ENCODE measurements at places on chromosomes 4 and X. TPM values are rescaled to one million over a fixed set of nuclear protein-coding genes. Genes with fewer than 3 reads are reported as not detected.

- no peak for DNase-seq
Observed at GRCh38 chrX:150581093-150581775, 12.8 kb downstream of the MTM1 start.

DNA sequence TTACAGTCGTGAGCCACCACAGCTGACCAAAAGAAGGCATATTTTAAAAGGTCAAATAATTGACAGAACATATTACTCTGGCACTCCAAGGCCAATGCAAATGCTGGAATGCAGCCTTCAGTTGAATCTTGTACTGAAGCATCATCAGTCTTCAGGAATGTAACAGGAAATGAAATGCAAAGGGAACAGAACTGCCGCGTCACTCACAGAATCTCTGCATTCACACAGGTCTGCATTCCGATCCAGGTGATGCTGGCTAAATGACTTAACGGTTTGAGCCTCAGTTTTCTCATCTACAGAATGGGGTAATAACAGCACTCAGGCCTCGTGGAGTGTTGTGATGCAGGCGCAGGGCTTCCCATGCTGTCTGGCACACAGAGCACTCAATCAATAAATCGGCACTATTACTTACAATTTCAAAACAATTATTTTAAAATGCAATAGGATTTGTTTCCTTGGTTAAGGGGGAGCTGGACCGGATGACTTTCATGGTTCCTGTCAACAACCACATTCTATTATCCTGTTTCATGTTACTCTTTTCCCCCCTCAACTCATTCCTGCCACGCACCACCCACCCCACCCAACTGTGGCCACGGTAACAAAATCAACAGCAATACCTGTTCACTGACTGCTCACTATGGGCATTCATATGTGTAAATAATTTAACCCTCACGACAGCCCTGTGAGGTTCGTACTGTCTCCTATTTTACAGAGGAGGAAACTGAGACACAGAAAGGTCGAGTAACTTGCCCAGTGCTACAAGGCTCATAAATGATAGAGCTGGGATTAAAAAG, 32.4 kb downstream of the IGFBP7 start:
- DNase-seq = no peak

DNA sequence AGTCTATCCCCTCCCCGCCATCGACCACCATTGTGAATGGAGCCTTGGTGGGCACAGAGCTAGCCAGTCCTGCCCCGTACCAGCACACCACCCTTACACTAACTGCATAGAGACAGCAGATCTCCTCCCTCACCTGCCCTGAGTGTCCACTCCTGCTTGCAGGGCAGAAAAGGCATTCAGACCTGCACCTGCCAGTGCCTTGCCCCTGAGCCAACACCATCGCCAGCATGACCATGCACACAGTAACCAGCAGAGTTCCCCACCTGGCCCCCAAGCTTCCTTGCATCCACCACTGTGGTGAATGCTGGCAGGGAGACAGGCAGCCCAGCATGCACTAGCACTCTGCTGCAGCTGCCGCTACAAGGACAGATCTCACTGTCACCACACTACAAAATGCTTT, 397.1 kb downstream of the KLHL4 start:
- DNase-seq = no peak

GRCh38 chrX:136572030-136572429, 40.0 kb downstream of the VGLL1 start:
- DNase-seq = no peak

DNA sequence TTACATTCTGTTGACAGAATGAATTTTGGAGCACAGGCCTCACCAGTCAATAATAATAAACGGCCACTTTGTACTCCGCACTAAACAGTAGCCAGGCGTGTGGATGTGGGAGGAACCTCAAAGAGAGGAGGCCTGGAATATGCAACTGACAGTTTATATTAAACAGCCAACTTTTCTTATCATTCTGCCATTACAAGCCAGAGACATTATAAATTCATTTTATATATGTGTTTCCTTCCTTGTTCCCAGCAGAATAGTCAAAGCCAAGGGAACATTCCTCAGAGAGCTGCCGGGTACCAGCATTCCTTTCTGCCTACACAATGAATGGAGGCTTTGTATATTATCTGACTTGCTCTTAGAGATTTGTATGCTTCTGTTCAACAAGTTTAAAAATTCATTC, 436.5 kb upstream of the FTHL17 start:
- DNase-seq = no peak

GRCh38 chr4:146458594-146458993, 63.1 kb downstream of the SLC10A7 start:
- DNase-seq = no peak

DNA sequence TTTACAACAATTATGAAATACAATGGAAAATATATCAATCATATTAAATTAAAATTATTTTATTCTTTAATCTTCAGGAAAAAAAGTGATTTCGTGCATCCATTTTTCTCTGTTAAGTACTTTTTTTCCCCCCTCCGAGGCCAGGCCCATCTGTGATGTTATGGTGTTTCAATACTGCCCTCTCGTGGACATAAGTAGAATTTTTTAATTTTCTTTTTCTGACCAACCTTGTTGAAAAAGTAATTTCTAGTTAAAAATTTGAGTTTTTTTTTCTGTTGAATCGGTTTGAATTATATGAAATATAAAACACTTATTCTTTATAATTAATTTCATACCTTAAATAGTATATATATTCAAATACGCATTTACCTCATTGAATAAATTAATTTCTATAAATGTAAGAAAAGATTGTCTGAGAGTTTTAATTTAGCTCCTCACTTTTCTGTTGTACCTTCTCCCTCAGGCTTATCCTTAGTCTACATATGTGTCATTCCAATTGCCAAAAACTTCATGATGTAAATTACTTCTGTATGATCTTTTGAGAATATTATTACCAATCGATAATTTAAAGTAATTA, 175.8 kb upstream of the TECRL start:
- DNase-seq = no peak

GRCh38 chr4:113586072-113586471, 175.5 kb downstream of the CAMK2D start:
- no peak for DNase-seq

GRCh38 chr4:102089850-102090621, 255.2 kb downstream of the SLC39A8 start:
- DNase-seq = no peak

Gene RS1
- not detected for total RNA-seq

Gene PRR32
- 0.89 TPM for total RNA-seq

- no peak for DNase-seq
Observed at GRCh38 chr4:169774466-169775445, 17.0 kb upstream of the HPF1 start.

Gene FOXR2
- total RNA-seq = not detected

- peak; percentile 86 for DNase-seq
Observed at GRCh38 chr4:76306882-76307659, 538 bp downstream of the STBD1 start.

Gene HTN1
- total RNA-seq = not detected

DNA sequence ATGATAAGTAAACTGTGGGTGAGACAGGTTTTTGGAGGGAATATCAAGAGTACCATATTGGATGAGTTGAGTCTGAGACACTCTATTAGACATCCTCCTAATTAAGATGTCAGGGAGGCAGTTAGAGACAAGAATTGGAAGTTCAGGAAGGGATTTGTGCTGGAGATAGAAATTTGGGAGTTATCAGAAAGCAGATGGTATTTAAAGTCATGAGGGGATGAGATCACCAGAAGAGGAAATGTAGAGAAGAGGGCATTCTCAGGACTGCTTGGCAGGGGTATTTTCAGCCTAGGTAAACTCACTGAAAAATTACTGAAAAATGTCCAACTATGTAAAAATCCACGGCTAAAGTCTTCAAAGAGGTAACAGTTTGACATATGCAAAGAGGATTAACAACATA, 161.6 kb upstream of the PGRMC2 start:
- no peak for DNase-seq

Gene NDST4
- total RNA-seq = not detected

- DNase-seq = no peak
Observed at GRCh38 chrX:123873956-123874355, 14.1 kb downstream of the XIAP start.

- DNase-seq = no peak
Observed at GRCh38 chr4:85127653-85128052, 161.2 kb upstream of the WDFY3 start.

DNA sequence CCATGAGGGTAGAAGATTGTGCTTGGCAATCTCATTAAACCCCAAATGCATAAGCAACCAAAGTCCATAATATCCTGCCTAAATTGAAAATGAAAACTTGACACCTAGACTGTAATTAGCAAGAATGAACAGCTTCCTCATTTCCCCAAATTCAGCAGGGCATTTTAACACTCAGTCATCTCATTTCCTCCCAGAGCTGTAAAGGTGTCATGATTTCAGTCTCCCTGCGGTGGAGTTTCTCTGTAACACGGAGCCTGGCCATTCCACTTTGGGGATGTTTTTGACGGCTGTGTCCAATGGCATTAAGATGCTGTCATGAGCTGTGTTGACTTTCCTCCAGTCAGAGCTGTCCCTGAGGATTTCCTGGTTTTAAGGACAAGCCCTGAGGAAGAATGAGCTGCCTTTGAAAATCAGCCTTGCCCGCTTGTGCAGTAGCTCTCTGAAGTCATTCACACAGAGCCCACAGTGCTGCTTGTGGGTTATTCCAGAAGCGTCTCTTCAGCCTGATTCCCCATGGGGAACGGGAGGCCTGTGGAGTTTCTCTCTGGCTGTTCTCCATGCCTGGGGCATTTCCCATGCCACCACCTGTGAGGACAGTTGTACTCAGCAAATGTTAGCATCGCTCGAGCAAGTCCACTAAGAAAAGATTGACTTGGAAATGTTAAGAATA, 187.0 kb downstream of the MID1 start:
- no peak for DNase-seq

DNA sequence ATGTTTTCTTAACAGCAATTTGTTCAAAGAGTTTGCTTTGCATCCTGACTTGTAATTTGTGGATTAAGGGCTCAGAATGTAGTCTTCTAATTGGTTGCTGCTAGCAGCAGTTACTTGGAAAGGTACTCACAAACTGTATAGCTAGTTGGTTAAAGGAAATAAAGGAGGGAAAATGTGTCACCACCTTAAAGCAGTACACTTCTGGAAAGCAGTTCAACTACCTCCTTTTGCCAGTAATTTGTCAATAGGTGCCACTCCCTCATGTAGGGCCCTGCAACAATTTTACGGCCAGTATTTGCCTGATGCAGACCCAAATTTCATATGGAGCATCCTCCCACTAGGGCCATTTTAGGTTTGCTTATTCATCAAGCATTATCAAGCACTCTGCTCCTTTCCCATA, 20.8 kb downstream of the AMOT start:
- DNase-seq = no peak

Gene MAP3K15
- total RNA-seq = not detected

DNA sequence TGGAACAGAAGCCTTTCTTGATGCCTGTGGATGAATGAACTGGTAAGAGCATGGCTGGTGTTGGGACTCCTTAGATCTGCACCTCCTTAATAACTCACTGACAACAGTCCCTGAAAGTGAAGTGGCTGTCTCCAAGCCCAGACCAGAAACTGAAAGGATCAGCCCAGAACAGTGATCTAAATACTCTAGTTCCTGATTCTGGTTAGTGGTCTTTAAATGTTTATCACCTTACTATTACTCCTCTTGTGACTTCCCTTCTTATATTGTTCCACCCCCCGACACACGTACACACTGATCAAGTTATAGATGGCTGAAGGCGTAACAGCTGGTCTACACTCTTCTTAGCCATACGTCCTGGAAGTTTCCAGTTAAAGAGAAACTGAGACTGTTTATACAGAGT, 33.8 kb upstream of the ARMCX2 start:
- no peak for DNase-seq

DNA sequence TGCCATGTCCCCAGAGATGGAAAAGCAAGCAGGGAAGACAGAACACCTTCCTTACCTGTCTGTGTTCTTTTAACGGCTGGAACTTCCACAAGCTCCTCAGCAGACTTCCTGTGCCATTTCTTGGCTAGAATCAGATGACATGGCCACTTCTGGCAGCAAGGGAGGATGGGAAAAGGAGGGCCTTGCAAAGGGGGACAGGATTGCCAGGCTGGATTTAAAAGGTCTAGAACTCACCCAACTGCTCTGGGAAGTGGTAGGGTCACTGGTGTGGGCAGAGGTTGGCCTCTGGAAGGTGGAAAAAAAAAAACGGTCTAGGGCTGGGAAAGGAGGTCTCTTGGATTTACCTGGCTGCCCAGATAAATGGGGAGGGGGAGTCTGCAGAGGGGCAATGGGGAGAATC, 1.6 kb upstream of the USP11 start:
- no peak for DNase-seq

Gene KCNIP4
- not detected for total RNA-seq

GRCh38 chr4:12146339-12146738, 717.6 kb upstream of the HS3ST1 start:
- DNase-seq = no peak

DNA sequence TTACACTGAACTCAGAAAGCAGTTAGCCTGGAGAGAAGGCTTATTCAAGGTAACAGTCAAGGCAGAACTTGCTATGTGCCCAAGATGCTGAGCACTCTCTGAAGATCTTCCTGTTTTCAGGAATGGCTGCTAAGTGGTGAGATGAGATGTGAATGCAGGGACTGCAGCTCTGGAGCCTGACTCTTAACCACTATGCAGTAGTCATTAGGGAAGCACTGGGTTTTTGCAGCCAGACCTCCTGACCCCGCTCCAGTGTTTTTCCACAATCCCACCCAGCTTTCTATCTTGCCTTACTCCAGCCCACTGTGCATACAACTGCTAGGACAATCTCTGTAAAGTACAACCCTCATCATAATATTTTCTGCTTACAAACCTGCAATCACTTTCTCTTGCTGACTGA, 95.2 kb upstream of the LNX1 start:
- DNase-seq = no peak

Gene USP26
- total RNA-seq = not detected

GRCh38 chrX:24860140-24860539, 155.6 kb downstream of the ARX start:
- DNase-seq = no peak

DNA sequence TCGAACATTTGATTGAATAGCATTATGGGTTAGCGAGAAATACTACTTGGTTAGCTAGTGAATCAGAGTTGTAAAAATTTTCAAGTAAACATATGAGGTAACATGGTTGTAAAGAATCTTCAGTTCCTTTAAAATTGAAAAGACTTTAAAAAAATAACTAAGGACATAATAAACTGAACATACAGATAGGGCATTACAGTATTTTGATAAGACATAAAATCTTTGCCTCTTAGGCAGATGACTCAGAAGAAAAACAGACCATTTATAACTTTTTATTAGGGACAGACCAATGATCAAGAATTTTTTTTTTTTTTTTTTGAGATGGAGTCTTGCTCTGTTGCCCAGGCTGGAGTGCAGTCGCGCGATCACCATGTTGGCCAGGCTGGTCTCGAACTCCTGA, 43.1 kb downstream of the PNMA5 start:
- no peak for DNase-seq

GRCh38 chr4:19944806-19945205, 306.9 kb upstream of the SLIT2 start:
- DNase-seq = no peak

GRCh38 chr4:48813964-48814363, 16.9 kb upstream of the OCIAD1 start:
- DNase-seq = no peak

Gene PAK3
- total RNA-seq = 0.78 TPM

- no peak for DNase-seq
Observed at GRCh38 chr4:138815811-138816210, 199.8 kb upstream of the NOCT start.

Gene DGAT2L6
- total RNA-seq = not detected

Gene CFAP47
- total RNA-seq = not detected

Gene CXCL9
- total RNA-seq = 0.70 TPM

- DNase-seq = no peak
Observed at GRCh38 chrX:69096963-69097362, 68.3 kb downstream of the PJA1 start.

Measured in cardiac septum (tissue), 1 donor.